ENCODE measurements at places on chromosomes 3 and 15. TPM values are rescaled to one million over a fixed set of nuclear protein-coding genes. Genes with fewer than 3 reads are reported as not detected.

- DNase-seq, result no peak
Observed at GRCh38 chr15:60004009-60004845, at the start of gene FOXB1. Gene FOXB1, plus strand, starts transcription at chr15:60004311. Its CDS starts 653 bp downstream, at chr15:60004964.

DNA sequence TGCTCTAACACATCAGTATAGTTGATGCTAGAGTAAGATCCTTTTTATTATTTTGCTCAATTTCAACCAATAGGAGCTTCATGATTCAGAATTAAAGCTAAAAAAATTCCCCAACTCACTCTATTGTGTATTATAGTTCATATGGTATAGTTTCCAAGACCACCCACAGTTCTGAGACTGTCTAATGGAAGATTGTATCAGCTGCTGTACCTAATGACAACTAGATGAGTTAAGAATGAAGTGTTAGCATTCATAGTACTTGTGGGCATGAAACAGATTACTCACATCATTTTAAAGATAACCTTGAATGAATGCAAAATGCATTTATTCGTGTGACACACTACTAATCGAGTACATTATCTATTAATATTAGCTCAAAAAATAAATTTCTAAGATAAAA is 289.9 kb upstream of the ATP11B start:
- DNase-seq, result no peak

GRCh38 chr3:186782542-186783057 is 777 bp upstream of the EIF4A2 start:
- DNase-seq, result peak; percentile 47

GRCh38 chr3:183448369-183449128 is 20.1 kb upstream of the MCF2L2 start:
- no peak for DNase-seq

DNA sequence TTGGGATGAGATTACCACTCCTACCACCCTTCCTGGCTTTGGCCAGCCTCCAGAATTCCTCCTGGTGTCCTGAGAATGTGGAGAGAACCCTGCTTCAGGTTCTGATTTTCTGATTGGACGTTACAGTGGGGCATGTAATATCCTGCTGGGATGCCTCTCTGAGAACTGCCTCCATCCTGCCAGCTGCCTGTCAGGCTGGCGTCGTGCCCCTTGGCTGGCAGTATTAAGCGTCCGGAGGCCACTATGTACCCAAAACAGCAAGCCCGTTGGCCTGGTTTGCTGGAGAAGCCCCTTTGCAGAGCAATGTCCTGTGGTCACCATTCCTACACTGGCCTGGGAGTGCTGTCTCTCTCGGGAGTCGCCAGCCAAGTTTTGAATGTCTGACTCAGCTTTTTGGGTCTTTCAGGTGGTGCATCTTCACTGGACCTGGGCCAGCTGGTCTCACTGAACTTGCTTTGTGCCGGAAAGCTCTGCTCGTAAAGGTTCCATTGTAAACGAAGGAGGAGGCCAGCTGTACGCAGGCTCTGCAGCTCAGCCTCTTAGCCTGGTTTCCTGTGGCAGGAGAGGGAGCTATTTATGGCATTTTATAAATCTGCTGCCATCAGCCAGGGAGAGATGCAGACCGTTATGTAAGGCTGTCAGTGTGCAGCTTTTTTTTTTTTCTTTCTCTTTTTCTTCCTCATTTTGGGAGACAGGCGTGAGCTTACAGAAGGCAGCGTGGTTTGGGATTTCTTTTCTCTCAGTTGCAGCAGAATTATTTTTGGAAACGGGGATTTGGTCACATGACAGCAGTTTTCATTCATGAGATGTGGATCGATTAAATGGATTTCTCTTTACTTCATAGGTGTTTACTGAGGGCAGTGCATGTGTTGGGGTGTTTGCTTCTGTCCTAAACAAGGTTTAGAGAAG is 19.0 kb upstream of the TRAK1 start:
- DNase-seq, result peak; percentile 78

- no peak for DNase-seq
Observed at GRCh38 chr3:52401551-52401950, 43.4 kb downstream of the SEMA3G start.

CFAP20DC gene
- total RNA-seq, result 1.3 TPM

GASK1A gene
- 16.5 TPM for total RNA-seq
